ENCODE measurements at places on chromosomes 4 and X. TPM values are rescaled to one million over a fixed set of nuclear protein-coding genes. Genes with fewer than 3 reads are reported as not detected.

CDKN2AIP gene
- 29.4 TPM for total RNA-seq

CENPVL2 gene
- total RNA-seq, result not detected

GRCh38 chrX:96474029-96474740, 210.5 kb upstream of the DIAPH2 start:
- H3K27me3 ChIP-seq, result no peaks in the 10 kb centered on the region
- no peak overlapping the region for H3K27ac ChIP-seq
- H3K36me3 ChIP-seq, result no peaks in the 10 kb centered on the region
- H3K4me1 ChIP-seq, result no peaks in the 10 kb centered on the region

GRCh38 chrX:150298841-150299551, 64.1 kb upstream of the MAMLD1 start:
- H3K4me1 ChIP-seq, result no peaks in the 10 kb centered on the region
- DNase-seq, result no peak
- no peaks in the 10 kb centered on the region for H3K27me3 ChIP-seq
- no peaks in the 10 kb centered on the region for H3K36me3 ChIP-seq
- H3K27ac ChIP-seq, result no peak overlapping the region

RASSF6 gene
- total RNA-seq, result not detected

DNA sequence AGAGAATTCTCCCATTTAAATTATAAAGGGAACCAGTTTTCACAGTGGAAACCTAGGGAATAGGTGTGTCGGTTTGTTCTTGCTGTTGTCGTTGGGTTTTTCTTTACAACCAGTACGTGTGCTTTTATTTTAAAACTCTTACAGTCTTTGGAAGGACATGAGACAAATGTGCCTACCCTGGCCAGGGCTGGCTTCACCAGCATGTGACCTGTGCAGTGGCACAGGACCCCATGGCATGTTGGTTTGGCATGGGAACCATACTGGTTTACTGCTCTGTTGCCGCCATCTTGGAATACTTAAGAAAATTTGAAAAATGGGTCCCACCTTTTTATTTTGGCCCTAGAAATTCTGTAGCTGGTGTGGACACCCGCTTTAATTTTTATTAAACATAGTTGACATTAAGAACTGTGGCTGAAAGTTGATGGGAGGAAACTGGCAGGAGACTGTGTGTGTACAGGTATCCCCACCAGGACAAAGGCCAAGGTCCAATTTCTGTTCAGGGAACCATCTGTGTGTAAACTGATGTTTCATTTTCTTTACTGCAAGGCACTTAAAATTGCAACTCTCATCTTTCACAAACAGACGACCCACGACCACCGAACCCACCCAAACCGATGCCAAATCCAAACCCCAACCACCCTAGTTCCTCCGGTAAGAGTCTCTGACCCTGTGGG, 28.8 kb downstream of the CD99 start:
- H3K4me3 ChIP-seq, result no peak overlapping the region
- no peak overlapping the region for H3K27ac ChIP-seq
- H3K36me3 ChIP-seq, result peaks cover 45% of the 10 kb centered on the region
- no peaks in the 10 kb centered on the region for H3K27me3 ChIP-seq
- peaks cover 10% of the 10 kb centered on the region for H3K4me1 ChIP-seq
- no peak for DNase-seq

DNA sequence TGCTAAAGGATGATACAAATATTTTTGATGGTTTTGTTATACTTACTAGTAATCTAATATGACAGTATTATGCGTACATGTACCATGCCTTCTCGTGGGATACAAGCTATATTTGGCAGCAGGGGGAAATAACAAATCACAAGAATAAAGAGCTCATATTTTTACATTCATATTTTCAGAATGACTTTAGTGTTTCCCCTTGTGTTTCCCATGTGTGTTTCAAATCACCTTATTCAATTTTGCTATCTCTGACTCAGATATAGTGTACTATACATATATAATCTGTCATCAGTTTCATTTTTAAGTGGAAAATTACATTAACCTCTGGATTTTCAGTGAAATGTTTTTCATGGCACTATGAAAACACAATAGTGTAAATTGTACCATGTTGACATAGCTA, 146.8 kb downstream of the RPA4 start:
- H3K36me3 ChIP-seq, result no peaks in the 10 kb centered on the region
- H3K4me3 ChIP-seq, result no peak overlapping the region
- H3K27me3 ChIP-seq, result no peaks in the 10 kb centered on the region

CSAG2 gene
- total RNA-seq, result not detected

DNA sequence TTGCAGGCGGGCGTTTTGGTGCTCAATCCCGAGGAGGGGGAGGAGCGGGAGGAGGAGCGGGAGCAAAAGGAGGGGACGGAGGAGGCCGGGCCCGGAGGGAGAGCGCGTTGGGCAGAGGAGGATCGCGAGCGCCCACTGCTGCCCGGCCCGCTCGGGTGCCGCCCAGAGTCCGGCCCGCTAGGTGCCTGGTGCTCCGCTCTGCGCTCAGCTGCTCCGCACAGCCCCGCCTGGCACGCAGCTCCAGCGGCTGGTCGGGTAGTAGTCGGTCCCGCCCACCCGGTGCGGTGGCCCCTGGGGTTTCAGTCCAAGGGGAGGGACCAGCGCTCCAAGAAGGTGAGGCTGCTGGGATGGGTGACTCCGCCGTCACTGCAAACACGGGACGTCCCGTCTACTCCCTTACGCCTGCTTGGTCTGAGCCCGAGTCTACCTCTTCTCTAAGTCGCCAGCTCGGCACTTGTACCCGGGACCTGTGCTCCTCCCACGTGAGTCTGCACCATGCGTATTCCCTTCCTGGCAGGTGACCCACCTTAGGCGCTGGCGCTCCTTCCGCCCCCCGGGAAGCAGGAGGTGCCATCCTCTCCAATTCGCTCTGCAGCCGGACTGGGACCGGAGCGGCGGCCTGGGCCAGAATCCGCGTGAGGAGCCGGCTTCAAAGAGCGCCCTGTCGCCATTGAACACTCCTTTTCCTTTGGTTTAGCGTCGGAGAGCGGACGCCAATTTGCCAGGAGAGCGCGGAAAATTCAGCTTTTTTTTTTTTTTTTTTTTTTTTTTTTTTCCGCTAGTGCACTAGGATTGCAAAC, 405 bp upstream of the HS3ST1 start:
- peaks cover 8% of the 10 kb centered on the region for H3K4me1 ChIP-seq
- no peak for DNase-seq
- peak overlapping the region; percentile 47 for H3K4me3 ChIP-seq
- H3K27me3 ChIP-seq, result peaks cover 10% of the 10 kb centered on the region
- no peaks in the 10 kb centered on the region for H3K36me3 ChIP-seq
- no peak overlapping the region for H3K27ac ChIP-seq

DNA sequence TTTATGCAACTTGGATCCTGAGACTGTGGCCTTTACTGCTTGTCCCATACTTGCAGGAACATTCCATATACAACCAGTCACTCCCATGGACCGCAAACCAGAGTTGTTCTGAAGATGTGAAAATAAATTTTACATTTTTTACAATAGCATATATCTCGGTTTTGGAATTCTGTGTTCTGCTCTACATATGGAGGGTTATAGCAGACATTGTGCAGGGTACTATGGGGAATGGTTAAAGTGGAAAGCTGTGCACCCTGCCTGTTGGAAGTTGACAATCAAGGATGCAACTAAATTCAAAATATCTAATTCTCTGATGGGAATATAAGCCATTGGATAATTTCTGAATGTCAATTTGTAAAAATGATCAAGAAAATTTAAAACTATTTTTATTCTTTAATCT, 603.3 kb downstream of the RAB28 start:
- no peak overlapping the region for H3K27ac ChIP-seq
- DNase-seq, result no peak
- no peak overlapping the region for H3K4me3 ChIP-seq

DNA sequence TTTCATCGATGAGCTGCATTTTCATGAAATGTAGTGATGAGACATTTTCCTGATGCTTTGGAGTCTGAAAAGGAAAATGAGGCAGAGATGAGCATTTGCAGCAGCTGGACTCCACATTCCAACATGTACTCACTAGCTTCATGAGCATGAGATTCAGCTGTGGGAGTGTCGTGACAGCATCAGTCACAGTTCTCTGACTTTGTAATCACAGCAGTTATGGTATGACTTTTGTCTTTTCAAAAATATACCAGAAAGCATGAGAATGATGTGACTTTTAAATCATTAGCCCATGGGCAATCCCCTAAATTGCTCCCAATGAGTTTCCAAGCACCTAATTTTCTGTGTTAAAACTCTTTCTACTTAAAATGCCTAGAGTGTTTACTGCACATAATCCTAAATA, 18.3 kb upstream of the MSL3 start:
- no peaks in the 10 kb centered on the region for H3K4me1 ChIP-seq
- no peak overlapping the region for H3K27ac ChIP-seq
- no peak for DNase-seq
- H3K36me3 ChIP-seq, result no peaks in the 10 kb centered on the region
- H3K27me3 ChIP-seq, result no peaks in the 10 kb centered on the region

DNA sequence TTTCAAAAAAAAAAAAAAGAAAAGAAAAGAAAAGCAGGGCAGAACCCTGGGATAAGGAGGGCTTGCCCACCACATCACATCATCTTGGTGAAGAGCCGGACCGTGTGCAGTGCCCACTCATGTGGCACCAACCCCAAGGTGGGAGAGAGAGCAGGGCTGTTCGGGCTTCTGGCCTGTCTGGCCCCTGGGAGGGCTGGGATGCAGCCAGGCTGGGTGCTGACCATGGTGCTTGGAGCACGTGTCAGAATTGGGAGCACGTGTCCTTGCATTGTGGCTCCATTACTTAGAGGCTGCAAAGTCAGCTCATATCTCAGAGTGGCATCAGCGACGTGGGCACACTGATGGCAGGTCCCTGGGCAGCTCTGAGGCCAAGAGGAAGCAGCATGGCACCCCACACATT, 100.9 kb upstream of the AFAP1 start:
- no peak overlapping the region for H3K4me3 ChIP-seq
- H3K4me1 ChIP-seq, result peaks cover 4% of the 10 kb centered on the region
- H3K27ac ChIP-seq, result no peak overlapping the region
- no peak for DNase-seq
- H3K27me3 ChIP-seq, result no peaks in the 10 kb centered on the region

DNA sequence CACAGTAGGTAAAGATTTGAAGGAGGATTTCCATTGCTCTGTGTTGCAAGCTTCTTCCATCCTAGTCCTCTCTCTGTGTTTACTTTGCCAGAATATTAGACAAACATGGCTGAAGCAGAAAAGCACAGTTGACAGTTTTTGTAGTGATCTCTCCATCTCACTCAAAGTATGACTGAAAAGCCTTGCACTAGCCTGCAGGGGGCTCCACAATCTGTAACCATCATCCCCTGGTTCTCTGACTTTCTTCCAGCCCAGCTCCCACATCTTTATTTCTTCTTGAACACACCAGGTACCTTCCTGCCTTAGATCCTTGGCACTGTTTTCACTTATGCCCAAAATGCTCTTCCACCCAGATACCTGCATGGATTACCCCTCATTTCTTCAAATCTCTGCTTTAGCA, 34.1 kb upstream of the HHIP start:
- DNase-seq, result no peak
- H3K36me3 ChIP-seq, result no peaks in the 10 kb centered on the region
- no peaks in the 10 kb centered on the region for H3K4me1 ChIP-seq
- no peak overlapping the region for H3K4me3 ChIP-seq
- H3K27ac ChIP-seq, result no peak overlapping the region
- no peaks in the 10 kb centered on the region for H3K27me3 ChIP-seq

DNA sequence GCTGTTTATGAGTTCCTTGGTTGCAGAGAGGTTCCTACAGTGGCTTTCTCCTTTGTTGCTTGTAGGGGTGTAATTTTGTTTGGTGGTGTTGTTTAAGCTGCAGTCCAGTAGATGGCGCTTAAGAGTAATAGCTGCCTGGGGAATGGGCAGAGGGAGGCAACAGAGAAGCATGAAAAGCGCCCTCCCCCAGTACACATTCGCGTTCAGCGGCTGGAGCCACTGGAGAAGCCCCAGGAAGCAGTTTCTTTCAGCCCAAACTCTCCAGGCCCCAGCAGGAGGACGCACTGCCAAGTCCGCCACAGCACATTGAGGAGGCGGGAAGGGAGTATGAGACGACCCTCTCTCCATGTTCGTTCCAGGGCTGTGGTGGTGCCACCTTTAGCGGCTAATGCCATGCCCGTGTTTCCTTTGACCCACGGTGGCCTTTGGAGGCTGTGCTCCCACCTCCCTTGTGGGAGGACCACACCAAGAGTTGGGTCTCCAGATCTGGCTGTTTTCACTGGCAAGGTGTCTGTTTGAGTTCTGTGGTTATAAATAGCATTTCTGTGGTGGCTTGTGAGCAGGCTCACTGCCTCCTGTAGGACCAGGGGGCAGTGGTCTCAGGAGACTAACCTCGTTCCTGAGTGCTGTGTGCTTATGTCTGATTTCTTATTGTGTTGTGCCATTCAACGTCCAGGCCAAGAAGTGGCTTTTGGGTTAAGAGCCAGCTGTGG, 252.3 kb downstream of the ARHGAP10 start:
- no peak overlapping the region for H3K4me3 ChIP-seq
- no peak for DNase-seq
- no peaks in the 10 kb centered on the region for H3K36me3 ChIP-seq
- no peaks in the 10 kb centered on the region for H3K4me1 ChIP-seq
- H3K27me3 ChIP-seq, result no peaks in the 10 kb centered on the region

PRKG2 gene
- total RNA-seq, result 0.59 TPM

GRCh38 chrX:140053846-140054245, 88.5 kb upstream of the CXorf66 start:
- H3K27me3 ChIP-seq, result no peaks in the 10 kb centered on the region
- H3K36me3 ChIP-seq, result no peaks in the 10 kb centered on the region
- no peak overlapping the region for H3K4me3 ChIP-seq
- no peak overlapping the region for H3K27ac ChIP-seq
- H3K4me1 ChIP-seq, result no peaks in the 10 kb centered on the region

- H3K36me3 ChIP-seq, result no peaks in the 10 kb centered on the region
- peaks cover 96% of the 10 kb centered on the region for H3K4me1 ChIP-seq
- H3K4me3 ChIP-seq, result no peak overlapping the region
- DNase-seq, result no peak
Measured at GRCh38 chr4:153494562-153494961, 28.4 kb downstream of the TMEM131L start.

GRCh38 chrX:130347321-130347720, 7.6 kb downstream of the SLC25A14 start:
- no peak overlapping the region for H3K27ac ChIP-seq
- DNase-seq, result no peak
- no peaks in the 10 kb centered on the region for H3K36me3 ChIP-seq

Measured in CD8-positive, alpha-beta memory T cell (primary cell).